Activated CD4-positive, alpha-beta T cell treated with anti-CD3 and anti-CD28 coated beads, Interleukin-2, Interleukin-6, amounts not matched to agents 100 ng/mL and 50 ng/mL, durations not matched to agents 16 hours and 8 hours (primary cell): ENCODE measurements at places on chromosomes 13 and 19.

DNA sequence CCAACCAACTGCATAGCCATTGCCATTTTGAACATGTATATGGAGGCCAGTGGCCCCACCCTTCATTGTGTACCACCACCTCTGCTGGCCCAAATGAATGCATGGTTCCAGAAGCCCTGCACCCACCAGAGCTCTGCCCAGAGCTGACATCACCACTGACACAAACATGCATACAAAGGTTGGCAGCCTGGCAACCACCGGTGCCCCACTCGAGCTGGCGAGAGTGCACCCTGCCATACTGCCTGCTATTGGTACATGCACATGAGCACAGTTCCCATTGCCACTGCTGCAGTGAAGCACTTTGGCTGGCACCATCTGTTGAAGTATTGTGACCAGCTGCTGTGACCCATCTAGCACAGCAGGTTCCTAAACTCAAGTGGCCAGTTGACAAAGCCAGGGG lies 1564.9 kb downstream of the OLFM4 start:
- no peak for DNase-seq

DNA sequence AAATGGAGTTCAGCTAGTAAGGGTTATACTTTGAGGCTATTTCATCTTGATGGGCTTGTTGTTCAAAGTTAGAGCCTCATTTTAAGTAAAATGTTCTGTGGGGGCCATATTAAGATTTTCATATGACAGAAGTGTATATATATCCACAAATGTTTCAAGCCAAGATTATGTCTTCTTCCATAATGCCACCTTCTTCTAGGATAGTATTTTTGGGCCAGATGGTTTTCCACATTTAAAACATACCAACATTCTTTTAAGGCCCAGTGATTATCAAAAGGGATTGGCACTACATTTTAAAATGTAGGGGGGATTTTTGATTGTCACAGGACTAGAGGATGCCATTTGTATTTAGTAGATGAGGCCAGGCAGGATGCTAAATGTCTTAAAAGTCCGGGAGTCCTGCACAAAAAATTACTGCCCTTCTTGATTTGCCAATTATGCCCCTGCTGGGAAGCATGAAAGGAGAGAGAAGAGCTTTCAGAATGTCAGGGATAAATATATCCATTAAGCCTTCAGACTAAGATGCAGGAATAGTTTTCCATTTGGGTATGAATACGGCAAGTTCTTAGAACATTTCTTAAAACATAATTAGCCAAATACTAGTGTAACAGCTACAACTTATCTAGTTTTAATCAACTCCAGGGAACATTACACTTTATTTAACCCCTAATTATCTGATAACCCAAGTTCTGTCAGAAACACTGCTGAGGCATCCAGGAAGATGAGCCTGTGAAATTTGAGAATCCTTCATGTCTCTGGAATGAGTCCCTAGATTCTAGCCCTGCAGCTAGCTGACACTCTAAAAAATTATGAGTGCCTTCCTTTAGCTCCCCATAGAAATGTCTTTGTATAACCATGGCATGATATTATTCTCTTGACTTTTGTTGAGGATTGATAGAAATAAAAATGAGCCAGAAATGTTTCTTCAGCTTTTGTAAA lies 34.0 kb downstream of the ITM2B start:
- no peak for DNase-seq

GRCh38 chr13:87820241-87820640 lies 149.1 kb downstream of the SLITRK5 start:
- DNase-seq: no peak

DNA sequence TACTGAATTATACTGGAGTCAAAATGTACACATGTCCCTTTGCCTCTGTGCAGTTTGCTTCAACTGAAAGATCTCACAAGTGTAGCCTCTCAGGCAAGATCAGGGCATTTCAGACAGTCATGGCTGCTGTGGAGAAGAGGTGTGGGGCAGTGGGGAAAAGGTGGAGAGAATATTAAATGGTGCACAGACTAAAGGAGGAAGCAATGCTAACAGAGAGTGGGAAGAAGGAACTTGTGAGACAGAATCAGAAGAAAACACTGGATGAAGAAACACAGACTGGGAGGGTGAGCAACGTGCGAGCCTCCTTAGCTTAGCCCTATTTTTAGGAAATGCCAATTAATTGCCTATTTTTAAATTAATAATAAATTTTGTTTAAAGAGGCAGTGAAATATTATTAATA lies 49.6 kb upstream of the RAP2A start:
- DNase-seq: no peak

DNA sequence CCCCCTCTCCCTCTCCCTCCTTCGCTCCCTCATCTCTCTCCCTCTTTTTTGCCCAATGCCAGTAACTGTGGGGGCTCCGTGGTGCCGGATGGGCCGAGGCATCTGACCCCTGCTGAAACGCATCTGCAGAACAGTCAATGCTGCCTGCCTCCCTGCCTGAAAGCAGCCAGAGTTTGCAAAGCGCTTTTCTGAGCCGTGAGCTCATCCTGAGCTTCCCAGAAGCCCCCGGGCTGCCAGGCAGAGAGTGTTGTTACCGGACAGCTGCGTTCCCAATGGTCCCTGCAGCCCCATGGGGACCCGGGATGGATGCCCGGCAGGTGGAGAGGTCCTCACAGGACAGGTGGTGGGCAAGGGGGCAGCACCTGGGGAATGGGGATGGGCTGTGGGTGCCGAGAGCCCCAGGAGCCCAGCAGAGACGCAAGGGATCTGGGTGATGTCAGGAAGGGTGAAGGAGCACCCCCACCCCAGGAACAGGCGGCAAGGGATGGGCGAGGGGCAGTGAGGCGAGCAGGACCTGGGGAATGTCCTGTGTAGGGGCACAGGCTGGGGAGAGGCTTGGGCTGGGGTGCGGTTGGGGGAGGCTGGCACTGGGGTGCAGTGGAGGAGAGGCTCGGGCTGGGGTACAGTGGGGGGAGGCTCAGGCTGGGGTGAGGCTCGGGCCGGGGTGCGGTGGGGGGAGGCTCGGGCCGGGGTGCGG lies 33.0 kb downstream of the GPX4 start:
- no peak for DNase-seq

GRCh38 chr13:36857253-36857652 lies 38.2 kb downstream of the RFXAP start:
- no peak for DNase-seq

GRCh38 chr19:38949580-38950367 lies 19.0 kb downstream of the MRPS12 start:
- DNase-seq: peak; percentile 88

- DNase-seq: no peak
Observed at GRCh38 chr13:103066079-103066780, at the start of gene SLC10A2. TSS of gene SLC10A2 (minus strand) at chr13:103066417. CDS start at chr13:103066249, 168 bp downstream.

DNA sequence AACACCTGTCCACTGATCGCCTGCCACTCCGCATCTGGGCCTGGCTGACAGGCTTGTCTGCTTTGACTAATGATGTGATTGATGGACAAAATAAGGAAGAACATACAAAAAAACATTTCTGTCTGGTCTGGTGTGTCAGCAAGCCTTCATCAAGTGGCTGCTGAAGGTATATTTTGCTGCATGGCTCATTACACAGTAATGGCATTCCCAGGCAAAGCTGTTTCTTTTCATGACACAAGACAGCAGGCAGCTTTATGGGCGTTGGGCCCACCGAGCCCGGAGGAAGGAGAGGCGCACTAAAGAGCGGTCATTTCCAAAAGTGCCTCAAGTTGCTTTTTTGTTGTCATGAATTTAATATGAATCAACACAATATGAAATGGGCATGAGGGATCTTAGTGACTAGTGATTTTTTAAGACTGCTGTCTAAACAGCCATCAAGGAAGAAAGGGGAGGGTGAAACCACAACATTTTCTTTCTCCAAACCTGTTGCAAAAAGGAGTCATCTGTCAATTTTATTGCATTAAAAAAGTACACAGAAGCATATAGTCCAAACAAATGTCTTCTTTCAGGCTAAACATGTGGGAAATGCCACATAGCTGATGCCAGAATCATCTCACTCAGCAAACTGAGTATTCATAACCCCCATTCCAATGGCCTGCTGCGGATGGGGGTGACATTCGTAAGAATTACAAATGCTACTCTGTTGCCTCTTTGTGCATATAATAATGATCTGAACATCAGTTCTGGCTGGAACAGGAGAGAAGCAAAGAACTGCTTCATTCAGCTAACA lies 476.6 kb downstream of the ZNF536 start:
- no peak for DNase-seq

GRCh38 chr13:20446405-20446804 lies 79.3 kb downstream of the CRYL1 start:
- no peak for DNase-seq

GRCh38 chr13:35164324-35164932 lies 222.4 kb downstream of the NBEA start:
- peak; percentile 39 for DNase-seq

DNA sequence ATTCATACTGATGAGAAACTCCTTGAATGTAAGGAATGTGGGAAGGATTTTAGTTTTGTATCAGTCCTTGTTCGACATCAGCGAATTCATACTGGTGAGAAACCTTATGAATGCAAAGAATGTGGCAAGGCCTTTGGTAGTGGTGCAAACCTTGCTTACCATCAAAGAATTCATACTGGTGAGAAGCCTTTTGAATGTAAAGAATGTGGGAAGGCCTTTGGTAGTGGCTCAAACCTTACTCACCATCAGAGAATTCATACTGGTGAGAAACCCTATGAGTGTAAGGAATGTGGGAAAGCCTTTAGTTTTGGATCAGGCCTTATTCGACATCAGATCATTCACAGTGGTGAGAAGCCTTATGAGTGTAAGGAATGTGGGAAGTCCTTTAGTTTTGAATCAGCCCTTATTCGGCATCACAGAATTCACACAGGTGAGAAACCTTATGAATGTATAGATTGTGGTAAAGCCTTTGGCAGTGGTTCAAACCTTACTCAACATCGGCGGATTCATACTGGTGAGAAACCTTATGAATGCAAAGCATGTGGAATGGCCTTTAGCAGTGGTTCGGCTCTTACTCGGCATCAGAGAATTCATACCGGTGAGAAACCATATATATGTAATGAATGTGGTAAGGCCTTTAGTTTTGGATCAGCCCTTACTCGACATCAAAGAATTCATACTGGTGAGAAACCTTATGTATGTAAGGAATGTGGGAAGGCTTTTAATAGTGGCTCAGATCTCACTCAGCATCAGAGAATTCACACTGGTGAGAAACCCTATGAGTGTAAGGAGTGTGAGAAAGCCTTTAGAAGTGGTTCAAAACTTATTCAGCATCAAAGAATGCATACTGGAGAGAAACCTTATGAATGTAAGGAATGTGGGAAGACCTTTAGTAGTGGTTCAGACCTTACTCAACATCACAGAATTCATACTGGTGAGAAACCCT lies 26.6 kb downstream of the ZNF345 start:
- no peak for DNase-seq

- no peak for DNase-seq
Observed at GRCh38 chr19:42926781-42927180, 9.1 kb upstream of the PSG6 start.

GRCh38 chr13:108315991-108316390 lies 46.5 kb downstream of the TNFSF13B start:
- no peak for DNase-seq

- no peak for DNase-seq
Observed at GRCh38 chr13:34357435-34358232, 539.7 kb downstream of the RFC3 start.

GRCh38 chr19:752652-753517 lies 2.0 kb downstream of the MISP start:
- no peak for DNase-seq

GRCh38 chr13:89181041-89181440 lies 1509.9 kb downstream of the SLITRK5 start:
- DNase-seq: no peak

DNA sequence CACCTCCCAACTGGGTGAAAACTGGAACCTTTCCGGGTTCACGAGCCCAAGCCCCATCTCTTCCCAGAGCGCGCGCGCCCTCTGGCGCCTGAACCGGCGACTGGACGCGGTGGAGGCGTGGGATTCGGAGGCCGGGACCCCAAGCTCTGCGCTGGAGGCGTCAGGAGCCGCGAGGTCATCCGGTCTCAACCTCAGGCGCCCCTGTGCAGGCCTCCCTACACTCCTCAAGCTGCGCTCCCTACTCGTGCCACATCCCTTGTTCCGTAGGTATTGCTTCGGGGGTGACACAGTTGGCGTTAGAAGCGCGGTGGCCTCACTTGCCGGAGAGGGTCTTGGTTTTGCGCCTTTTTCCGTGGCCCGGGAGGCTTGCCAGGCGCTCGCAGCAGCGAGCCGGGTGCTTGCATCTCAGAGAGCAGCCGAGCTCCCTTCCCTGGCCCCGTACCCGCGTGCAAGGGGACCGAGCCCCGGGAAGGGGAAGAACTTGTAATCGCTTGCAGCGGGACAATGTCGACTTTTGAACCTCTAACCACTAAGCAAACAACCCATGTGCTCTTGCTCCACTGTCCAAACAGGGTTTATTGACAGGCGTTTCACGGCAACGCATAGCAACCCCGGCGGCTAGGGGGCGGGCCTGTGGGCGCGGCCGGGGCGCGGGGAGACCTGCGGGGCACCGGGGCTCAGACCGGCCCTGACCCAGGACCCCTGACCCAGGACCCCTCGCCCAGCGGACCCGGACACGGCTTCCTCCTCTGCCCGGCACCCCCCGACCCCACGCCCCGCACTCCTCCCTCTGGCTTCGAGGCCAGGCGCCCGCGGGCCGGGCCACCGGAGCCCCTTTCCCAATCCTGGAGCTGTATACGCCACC lies 8.5 kb downstream of the CDX2 start:
- DNase-seq: peak; percentile 50

- peak; percentile 24 for DNase-seq
Observed at GRCh38 chr13:44174769-44175425, 198.7 kb upstream of the SERP2 start.

DNA sequence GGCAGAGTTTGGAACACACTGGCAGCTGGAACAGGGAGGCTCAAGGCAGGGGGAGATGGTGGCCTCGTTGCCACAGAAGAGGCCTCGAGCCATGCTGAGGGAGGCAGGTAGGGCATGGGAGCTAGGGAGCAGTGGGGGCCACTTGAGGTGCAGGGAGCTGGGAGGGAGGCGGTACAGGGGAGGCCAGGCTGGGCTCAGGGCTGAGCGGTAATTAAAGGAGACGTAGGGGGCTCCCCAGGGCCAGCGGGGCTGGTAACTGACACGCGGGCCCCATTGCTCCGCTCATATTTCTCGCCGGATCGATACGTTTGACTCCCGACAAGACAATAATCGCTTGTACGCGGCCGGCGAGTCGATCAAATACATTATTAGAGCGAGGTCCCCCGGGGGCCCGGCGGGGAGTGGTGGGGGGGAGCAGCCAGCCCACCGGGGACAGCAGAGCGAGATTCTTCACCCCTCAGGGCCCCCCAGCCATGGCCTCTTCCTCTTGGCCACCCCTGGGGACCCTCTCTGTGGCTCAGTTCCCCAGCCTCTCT lies 2.4 kb upstream of the POU2F2 start:
- DNase-seq: no peak

- no peak for DNase-seq
Observed at GRCh38 chr13:59754411-59754810, 409.3 kb downstream of the DIAPH3 start.

DNA sequence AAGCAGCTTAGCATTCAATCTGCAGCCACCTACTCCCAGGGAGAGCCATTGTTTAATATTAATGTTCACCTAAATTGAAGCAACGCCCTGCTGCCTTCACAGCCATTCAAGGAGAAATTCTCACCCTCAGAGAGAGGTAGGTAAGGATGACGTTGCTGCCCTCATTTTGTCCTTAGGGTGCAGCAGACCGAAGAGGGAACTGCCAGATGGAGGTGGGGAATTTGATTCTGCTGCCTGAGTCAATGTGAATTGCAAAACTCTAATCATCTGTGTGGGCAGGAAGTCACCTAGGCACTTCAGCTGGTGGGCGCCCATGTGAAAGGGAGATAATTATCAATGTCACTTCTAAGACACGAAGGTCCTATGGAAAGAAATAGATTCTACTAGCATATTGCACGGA lies 503.4 kb downstream of the TBC1D4 start:
- DNase-seq: no peak
